ENCODE measurements at places on chromosomes 12 and 14.

DNA sequence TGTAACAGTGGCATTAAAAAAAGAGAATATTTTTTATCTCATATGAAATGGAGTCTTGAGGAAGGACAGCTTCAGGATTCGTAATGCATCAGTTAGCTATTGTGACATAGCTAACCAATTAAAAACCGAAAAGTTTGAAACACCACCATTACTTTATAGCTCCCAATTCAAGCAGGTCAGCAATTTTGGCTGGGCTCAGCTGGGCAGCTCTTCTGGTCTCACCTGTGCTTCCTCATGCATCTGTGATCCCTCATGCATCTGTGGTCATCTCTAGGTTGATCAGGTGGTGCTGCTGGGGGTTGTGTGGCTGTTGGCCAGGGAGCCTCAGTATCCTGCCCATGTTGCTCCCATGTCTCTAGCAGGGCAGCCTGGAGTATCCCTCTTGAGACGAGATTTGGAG, 76.7 kb upstream of the KCNA1 start:
- DNase-seq, result no peak

DNA sequence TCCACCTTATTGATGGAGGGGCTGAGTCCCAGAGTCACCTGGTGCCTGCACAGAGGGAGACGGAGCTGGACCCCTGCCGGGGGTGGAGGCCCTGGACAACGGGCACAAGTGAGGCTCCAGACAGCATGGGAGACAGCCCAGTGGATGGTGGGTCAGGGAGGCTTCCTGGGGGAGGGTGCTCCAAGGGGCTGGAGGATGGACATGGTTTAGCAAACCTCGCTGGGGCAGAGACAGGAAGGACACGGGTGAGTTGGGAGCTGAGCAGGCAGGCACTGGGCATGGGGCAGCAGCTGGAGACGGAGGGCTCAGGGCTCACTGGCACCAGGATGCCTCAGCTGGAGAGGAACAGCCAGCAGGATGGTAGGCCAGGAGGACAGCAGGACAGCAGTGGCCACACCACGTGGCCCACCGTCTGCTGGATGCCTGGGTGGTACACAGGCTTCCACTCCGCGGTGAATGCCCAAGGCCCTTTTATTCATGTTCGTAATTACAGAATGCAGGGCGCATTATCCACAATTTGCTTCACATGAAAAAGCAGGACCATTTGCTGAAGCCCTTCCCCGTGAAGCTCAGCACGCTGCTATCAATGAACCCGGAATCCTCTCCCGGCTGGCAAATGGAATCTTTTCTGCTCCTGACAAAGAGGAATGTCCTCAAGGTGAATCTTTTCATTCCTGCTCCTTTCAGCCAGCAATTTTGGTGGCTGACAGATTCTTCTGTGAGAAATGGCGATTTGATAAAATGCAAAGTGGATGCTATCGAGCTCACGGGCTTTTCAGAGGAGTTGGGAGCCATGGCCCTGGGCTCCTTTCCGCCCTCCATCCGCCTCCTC, 138.1 kb upstream of the C14orf180 start:
- DNase-seq, result no peak

- DNase-seq, result no peak
Observed at GRCh38 chr12:31279390-31279924, 46.5 kb downstream of the SINHCAF start.

GRCh38 chr14:102826161-102826560, 48.9 kb downstream of the TRAF3 start:
- no peak for DNase-seq

DNA sequence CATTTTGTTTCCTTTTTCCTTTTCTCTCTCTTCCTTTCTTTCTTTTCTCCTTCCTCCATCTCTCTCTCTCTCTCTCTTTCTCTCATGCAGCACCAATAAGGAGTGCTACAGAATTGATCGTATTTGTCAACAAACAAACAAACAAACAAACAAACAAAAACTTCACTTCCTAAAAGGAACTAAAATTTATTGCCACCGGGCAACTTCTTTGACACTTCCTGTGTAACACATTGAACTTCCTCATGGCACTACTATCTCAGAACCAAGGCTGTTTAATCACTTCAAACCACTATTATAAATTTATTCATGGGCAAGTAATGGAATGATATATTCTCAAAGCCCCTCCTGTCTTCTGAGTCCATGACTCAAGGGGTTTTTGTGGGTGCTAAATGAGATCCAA, 51.3 kb downstream of the SERPINA3 start:
- DNase-seq, result no peak

DNA sequence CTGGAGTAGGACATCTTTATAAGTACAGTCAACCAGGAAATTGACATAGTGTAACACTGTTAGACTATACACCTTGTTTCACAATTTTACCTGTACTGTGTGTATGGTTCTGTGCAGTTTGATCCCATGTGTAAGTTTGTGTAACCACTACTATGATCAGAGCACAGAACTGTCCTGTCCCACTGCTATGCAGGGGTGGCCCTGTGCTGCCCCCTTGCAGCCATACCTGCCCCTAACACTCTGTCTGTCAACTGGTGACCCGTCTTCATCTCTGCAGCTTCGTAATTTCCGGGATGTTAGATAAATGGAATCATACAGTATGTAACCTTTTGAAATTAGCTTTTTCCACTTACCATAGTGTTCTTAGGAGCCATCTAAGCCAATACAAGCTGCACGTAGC, 58.7 kb upstream of the RD3L start:
- DNase-seq, result no peak

DNA sequence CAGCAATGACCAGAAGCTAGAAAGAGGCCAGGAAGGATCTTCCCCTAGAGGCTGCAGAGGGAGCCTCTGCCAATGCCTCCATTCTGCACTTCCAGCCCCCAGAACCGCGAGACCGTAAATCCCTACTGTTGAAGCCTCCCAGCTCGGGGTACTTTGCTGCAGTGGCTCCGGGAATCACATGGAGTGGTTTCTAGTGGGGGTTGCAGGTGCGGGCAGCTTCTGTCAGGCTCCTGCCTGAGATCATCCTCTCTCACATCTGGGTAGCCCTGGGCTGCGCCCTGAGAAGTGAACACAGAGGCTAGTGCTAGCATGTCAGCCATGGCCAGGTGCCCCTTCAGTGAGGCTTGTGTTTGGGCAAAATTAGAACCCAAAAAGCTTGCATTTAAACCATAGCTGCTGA, 67.3 kb downstream of the TSPAN9 start:
- no peak for DNase-seq

DNA sequence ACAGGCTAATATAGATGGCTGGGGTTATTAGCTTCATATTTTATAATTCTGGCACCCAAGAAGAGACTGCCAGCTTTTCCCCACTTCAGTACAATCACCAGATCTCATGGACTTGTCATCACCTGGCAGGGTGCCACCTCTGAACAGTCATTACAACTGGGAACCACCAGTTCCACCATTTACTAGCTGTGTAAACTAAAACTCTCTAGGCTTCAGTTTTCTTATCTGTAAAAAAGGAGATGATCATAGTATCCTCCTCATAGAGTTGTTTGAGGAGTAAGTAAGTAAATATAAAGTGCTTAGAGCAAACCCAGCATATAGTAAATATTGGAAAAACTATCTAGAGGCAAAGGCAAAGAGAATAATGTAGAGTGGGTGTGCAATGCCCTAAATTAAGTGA, 19.3 kb downstream of the CPNE8 start:
- DNase-seq, result peak; percentile 8

GRCh38 chr12:50923361-50924130, 28.8 kb upstream of the HIGD1C start:
- DNase-seq, result no peak

- DNase-seq, result no peak
Observed at GRCh38 chr14:92684801-92685560, 63.4 kb downstream of the LGMN start.

DNA sequence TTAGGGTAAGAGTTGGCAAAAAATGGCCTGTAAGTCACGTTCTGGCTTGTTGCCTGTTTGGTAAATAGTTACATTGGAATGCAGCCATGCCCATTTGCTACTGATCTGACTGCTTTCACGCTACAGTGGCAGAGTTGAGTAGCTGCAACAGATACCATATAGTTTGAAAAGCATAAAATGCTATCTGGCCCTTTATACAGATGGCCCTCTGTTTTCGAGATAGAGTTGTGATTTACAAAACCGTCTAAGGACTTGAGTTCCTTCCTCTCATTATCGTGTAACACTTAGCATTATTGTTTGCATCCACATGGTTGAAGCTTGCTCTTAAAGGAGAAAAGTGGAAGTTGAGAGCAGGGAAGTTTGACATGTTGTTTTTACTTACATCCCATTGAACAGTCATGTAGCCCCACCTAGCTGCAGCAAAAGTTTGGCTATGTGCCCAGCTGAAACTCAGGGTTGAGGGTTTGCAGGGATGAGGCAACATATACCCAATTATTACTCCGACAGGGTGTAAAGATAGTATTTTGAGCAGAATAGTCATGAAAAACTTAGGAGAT, 11.3 kb upstream of the SCFD1 start:
- no peak for DNase-seq

DNA sequence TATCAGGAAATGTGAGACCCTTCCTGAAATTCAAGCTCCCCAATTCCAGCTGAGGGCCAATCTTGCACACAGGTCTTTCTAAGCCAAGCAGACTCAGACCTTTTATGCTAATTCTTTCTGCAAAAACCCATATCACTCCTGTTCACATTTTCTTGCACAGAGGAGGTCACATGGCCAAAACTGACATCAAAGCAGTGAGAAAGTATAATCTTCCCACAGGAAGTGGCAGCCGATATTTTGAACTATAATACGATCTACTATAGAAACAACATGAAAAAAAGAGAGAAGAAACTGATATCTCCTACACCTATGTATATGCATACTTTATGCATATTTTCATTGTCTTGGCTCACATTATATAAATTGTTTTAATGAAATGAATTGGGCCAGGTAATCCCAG, 132.9 kb upstream of the SSTR1 start:
- no peak for DNase-seq

DNA sequence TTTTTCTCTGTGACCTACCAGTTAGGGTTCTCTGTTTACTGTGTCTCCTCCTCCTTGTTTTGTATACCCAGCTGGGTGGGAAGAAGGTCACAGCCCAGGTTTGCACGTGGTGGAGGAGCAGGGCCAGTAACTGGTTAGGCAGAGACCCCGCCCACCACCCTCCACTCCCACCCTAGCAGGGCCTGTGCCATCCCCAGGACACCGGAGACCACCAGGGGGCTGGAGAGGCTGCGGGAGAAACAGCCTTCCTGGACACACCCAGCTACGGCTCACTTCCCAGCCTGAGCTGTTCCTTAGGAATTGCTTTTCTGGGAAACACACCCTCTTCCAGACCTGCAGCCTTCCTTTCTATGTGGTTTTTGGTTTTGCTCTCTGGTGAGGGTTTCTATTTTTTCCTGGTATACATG, 21.1 kb downstream of the BDKRB2 start:
- no peak for DNase-seq

DNA sequence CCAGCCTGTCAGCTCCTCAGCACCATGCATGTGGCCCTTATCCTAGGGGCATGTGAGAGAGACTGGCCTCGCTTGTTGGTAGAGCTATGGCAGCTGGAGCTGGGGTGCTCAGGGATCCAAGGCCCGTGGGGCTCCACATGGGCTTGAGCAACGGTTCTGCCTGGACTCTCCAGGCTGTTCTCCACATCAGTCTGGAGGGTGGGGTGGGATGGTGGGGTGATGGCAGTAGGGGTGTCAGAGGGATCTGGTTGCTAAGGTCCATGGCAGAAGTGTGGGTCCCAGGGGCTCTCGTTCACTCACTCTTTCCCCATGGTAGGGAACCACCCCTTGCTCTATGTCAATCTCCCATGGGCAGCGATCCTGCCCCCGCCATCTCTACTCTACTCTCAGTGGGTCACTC, 622.6 kb downstream of the LRFN5 start:
- DNase-seq, result no peak

DNA sequence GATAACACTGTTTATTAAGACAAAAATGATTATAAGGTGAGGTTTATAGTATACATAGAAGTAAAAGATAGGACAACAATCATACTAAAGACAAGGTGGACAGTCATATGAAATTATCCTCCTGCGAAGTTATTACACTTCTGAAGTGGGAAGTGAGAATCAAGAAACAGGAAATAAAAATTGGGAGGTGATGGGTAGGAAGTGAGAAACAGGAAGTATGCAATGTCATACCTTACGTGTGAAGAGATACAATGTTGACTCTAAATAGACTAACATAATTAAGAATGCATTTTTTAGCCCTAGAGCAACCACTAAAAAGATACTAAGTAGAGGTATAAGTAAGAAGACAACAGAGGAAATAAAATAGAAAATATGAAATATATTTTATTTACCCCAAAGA, 43.7 kb downstream of the GRIN2B start:
- no peak for DNase-seq

DNA sequence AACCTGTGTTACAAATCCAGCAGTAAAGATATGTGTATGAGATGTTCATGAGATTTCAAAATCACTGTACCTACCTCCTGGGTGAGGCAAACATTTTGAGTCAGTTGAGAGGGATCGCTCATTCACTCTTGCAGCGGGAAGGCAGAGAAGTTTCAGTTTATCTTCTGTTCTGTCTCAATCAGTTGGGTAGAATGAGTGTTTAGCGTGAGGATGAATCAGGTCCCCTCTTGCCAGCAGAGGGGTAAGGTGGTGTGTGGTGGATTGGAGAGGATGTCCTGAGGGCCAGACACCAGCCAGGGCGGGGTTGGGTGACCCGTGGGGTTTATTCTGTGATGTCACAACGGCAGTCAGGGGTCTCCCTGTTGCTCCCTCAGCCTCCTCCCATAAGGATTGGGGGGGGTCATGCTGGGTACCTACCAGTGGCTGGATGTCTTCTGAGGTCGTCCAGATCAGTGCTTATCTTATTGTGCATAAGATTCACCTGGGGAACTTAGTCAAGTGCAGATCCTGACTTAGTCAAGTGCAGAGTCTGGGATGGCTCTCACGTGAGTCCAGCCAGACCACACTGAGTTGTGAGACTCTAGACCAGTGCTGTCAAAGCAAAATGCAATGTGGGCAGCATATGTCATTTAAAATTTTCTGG, at the start of gene GSG1:
TSS of gene GSG1 (minus strand) at position 277 of the 643 bp plus-strand sequence. CDS start at position 122, 155 bp downstream.
- DNase-seq, result peak; percentile 42

DNA sequence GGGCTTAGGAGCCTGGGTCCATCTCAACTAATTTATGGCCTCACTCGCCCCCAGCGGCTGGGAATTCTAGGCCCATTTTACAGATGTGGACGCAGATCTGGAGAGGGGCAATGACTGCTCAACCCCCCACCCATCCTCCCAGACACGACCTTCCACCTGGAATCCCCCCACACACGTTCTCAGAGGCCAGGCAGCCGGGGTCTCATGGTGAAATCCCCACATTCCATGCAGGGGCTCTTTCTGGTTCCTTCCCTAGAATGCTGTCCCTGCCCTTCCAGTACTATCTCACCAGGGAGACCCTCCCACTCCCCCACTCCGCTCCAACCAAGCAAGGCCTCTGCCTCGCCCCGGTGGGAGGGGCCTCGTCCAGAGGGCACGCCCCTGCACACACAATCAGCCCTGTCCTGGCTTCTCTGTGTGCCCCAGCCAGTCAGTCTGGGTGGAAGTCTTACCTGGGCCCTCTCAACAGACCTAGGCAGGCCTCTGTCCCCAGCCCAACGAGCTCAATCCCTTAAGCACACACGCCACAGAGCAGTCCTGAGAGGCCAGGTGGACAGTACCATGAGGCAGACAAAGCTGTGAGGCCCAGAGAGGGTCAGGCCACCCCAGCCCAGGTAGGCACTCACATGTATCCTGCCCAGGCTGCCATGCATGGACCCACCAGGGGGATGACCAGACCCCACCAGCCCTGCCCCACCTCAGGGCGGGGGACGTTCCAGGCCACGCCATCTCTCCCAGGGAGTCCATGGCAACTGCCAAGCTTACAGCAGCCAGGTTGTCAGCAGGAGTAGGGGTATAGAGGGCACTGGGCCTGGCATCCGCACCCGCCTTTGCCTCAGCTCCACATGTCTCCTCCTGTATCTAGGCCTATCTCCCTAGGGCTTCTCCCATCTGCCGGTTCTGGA, 1.3 kb upstream of the ANKRD9 start:
- peak; percentile 18 for DNase-seq

- no peak for DNase-seq
Observed at GRCh38 chr14:68577802-68578541, 214.9 kb downstream of the ZFP36L1 start.
